Aorta (tissue), 5 donors: ENCODE measurements at places on chromosomes 1 and 21. TPM values are rescaled to one million over a fixed set of nuclear protein-coding genes. Genes with fewer than 3 reads are reported as not detected.

The CD1D gene
- polyA plus RNA-seq, result 0.63 TPM

The ZNF672 gene
- polyA plus RNA-seq, result 5.1 TPM

The REN gene
- polyA plus RNA-seq, result not detected

The TNFRSF1B gene
- polyA plus RNA-seq, result 12.8 TPM

The MARK1 gene
- polyA plus RNA-seq, result 3.9 TPM

The DMBX1 gene
- 0.38 TPM for polyA plus RNA-seq

The PRAMEF8 gene
- not detected for polyA plus RNA-seq

The LCE3D gene
- not detected for polyA plus RNA-seq

The URB2 gene
- polyA plus RNA-seq, result 0.50 TPM

The PLEKHA6 gene
- 0.56 TPM for polyA plus RNA-seq

The KLF17 gene
- 0.15 TPM for polyA plus RNA-seq

The CORT gene
- polyA plus RNA-seq, result not detected

The COL8A2 gene
- polyA plus RNA-seq, result 17.4 TPM

The SLAMF9 gene
- polyA plus RNA-seq, result not detected

The SPRR4 gene
- polyA plus RNA-seq, result not detected

The FABP3 gene
- polyA plus RNA-seq, result 6.9 TPM

The EPHA10 gene
- polyA plus RNA-seq, result 0.25 TPM

The CD247 gene
- polyA plus RNA-seq, result 0.64 TPM

The FAM89A gene
- 3.6 TPM for polyA plus RNA-seq

The ITLN2 gene
- 4.5 TPM for polyA plus RNA-seq

The FCRL6 gene
- 0.88 TPM for polyA plus RNA-seq

The CHRM3 gene
- not detected for polyA plus RNA-seq

The NGF gene
- 14.0 TPM for polyA plus RNA-seq

The ACTA1 gene
- polyA plus RNA-seq, result 3.7 TPM

The TPTE gene
- polyA plus RNA-seq, result 0.08 TPM

The ZNF697 gene
- 1.3 TPM for polyA plus RNA-seq

The OR2M3 gene
- not detected for polyA plus RNA-seq

The LCE1C gene
- polyA plus RNA-seq, result not detected

The OR14C36 gene
- not detected for polyA plus RNA-seq

The DEGS1 gene
- polyA plus RNA-seq, result 70.5 TPM

The RGSL1 gene
- not detected for polyA plus RNA-seq
